H9 (cell line): ENCODE measurements at places on chromosomes 4 and X. TPM values are rescaled to one million over a fixed set of nuclear protein-coding genes. Genes with fewer than 3 reads are reported as not detected.

DOK7 gene
- 0.26 TPM in 1 of 2 replicates, not detected in the other for total RNA-seq

GRCh38 chr4:55819634-55820033, at the start of gene EXOC1L:
Gene EXOC1L, plus strand, starts transcription at chr4:55819790. Its CDS starts 237 bp downstream, at chr4:55820027.
- peak; percentile 90 for DNase-seq

DNA sequence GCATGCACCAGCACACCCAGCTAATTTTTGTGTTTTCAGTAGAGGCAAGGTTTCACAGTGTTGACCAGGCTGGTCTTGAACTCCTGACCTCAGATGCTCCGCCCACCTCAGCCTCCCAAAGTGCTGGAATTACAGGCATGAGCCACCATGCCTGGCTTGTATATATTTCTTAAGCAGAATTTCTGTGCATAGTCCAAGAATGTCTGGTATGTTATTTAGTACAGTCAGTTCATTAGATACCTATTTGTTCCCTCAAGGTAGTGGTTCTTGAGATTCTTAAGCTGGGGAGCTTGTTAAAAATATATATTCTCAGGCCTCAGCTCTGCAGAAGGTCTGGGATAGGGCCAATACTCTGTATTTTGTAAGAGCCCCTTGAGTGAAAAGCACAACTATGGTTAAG, 4.6 kb upstream of the SERTM2 start:
- no peak for DNase-seq

DNA sequence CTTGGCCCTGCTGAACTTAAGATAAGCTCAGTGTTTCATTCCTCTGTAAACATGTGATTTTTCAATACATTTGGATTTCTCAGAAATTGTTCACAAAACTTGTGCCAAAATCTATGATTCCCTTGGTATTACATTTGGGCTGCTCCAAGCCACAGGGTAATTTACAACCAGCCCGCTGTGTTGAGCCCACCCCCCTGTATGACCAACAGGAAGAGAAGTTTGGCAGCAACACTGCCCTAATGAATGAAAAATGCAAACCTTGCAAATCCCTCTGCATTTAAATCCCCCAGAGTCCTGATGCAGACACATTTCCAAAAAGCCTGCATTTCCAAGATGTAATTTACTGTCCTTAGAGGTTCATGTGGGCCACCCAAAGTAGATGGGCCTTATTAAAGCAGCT, 34.1 kb upstream of the GAB1 start:
- DNase-seq: no peak

DNA sequence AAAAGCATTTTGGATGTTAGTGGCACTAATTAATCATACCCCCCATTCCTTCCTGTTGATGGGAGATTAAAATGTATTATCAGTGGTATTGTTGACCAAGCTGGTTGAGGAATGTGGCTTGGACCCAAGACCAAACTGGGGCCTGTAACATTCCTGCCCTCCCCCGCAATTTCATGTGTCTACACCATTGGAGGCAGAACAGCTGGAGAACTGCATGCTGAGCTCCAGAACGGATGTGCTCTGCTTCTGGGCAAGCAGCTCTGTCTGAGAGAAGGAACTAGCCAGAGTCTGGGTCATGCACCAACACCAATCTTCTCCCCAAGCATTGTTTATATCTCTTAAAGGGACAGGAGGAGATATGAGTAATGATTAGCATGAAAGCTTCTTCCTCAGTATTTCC, 185.5 kb downstream of the CEP135 start:
- DNase-seq: peak; percentile 30

- DNase-seq: no peak
These were observed 766.1 kb downstream of the KCTD8 start for GRCh38 chr4:43682551-43682950.

DNA sequence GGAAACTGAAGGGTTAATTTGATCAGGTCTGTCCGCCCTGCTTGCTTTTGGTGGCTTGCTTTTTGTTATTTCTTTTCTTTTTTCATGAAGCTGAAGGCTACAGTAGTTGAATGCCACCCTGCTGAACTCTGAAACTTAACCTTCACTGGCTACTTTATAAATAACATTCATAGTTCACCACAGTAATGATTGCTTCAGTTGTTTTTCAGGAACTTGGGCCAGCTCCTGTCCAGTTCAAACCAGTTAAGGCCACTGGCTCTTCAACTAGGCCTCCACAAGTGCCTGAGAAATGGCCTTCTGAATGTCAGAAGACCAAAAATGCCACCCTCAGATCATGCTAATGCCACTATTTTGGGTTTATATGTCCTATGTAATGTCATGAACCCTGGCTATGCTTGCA, 7.7 kb upstream of the ASB9 start:
- DNase-seq: no peak

- DNase-seq: peak; percentile 15
These were observed 113.4 kb upstream of the TRIM2 start for GRCh38 chr4:153090670-153091385.

GRCh38 chr4:165070560-165070959, 16.9 kb downstream of the TRIM75 start:
- no peak for DNase-seq

- DNase-seq: no peak
These were observed 113.2 kb upstream of the LSM6 start for GRCh38 chr4:146062340-146062739.
